T-helper 22 cell (primary cell): ENCODE measurements at places on chromosomes 12 and 14.

GRCh38 chr14:66575939-66576338 is 68.0 kb downstream of the GPHN start:
- no peak for DNase-seq

DNA sequence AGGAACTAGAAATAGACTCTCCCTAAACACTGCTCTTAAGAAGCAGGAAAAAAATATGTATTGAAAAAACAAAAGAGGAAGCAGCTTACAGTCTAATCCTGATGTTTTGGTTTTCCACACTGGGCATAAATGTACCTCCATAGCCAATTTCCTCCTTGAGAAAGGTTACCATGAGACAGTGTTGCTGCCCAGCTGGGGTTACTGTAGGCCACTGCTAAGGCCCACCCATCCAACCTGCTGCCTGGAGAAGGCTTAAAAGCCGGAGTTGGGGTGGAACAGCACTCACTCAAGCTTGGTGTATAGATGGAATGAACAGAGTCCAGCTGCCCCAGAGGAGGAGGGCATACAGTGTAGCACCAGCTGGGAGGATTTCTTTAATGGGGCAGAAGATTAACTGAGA is 41.1 kb downstream of the ERG28 start:
- no peak for DNase-seq

- DNase-seq: no peak
These were observed 91.8 kb upstream of the ATP2B1 start for GRCh38 chr12:89800435-89800834.

DNA sequence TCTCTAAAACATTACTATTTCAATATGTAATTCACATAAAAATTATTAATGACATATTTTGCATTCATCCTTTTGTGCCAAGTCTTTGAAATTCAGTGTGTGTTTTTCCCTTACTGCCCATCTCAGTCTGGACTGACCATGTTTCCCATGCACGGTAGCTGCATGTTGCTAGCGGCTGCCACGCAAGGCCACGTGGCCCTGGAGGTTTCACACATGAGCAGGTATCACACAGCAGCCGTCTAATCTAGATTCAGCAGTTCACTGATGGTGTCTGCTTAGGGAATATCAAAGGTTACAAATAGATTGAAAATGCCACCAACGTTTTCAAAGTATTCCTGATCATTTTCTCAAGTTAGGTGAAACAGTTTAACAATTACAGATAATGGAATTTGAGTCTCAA is 234.8 kb upstream of the FKBP4 start:
- no peak for DNase-seq

- no peak for DNase-seq
These were observed 75.1 kb upstream of the NUDT4 start for GRCh38 chr12:93302331-93303229.

DNA sequence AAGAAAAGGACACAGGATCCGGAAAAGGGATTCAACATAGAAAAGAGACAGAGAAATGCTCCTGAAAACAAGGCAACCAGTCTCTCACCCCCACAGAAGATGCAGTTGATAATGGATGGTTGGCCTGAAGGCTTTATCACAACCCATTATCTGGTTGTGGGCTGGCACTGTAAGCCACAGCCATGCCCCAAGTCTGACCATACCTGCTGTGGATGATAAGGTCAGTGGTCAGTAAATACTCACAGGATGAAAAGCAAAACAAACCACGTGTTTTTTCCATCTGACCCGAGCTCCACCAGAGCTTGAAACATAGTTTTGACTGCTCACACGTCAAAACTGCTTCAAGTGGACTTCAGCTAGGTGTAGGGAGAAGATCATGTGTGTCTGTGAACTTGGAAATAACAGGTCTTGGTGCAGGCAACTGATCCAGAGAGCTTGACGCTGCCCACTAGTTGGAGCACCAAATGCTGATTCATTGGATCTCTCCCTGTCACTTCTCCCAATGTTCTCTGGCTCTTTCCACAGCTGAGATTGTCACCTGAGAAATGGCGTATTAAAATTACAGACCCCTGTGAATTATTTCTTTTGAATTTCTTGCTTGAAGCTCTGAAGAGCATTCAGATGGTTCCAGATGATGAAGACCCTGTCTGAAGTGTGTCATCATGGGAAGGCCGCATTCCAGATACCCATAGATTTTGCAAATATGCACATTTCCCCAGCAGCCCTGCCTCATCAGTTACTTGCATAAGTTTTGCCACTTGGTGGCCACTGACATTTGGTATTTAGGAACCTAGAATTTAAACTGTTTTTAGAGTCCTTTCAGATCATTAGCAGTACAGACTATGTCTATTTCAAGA is 8.5 kb downstream of the TMEM233 start:
- DNase-seq: no peak

GRCh38 chr12:62660756-62661155 is 194.1 kb downstream of the MON2 start:
- DNase-seq: no peak

DNA sequence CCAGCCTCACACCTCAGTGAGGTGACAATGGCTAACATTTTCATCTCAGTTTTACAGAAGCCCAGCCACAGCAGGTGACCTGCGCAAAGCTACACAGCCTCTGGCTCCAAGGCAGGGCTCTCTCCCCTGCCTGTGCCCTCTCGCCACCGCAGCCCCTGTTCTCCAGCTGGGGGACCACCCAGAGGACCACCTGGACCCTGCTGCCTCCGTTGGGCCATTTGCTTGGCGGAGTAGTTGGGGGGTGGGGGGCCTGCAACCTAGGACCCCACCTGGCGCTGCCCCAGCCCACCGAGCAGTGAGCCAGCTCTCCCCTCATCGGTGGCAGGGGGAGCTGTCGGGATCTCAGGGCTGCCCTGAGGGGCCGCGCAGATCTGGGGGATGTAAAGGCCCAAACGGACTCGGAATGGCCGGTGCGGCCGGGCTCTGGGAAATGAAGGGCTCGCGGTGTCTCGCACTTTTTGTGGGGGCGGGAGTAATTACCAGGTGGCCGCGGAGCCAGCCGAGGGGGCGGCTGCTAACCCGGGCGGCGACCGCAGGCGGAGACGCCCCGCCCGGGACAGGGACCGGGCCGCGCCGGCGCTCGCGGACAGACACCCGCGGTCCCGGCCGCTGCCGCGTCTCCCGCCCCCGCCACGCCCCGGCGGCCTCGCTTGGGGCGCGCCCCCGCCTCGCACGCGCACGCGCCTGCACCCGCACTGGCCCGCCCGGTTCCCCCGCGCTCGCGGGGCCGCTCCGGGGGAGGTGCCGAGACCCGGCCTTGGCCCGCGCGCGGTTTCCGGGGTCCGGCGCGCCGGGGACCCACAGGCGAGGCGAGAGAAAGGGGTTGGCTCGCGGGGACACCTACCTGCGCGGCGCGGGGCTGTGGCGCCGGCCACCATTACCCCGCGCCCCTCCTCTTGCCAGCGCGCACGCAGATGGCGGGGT is 8.6 kb upstream of the GPR68 start:
- DNase-seq: no peak

DNA sequence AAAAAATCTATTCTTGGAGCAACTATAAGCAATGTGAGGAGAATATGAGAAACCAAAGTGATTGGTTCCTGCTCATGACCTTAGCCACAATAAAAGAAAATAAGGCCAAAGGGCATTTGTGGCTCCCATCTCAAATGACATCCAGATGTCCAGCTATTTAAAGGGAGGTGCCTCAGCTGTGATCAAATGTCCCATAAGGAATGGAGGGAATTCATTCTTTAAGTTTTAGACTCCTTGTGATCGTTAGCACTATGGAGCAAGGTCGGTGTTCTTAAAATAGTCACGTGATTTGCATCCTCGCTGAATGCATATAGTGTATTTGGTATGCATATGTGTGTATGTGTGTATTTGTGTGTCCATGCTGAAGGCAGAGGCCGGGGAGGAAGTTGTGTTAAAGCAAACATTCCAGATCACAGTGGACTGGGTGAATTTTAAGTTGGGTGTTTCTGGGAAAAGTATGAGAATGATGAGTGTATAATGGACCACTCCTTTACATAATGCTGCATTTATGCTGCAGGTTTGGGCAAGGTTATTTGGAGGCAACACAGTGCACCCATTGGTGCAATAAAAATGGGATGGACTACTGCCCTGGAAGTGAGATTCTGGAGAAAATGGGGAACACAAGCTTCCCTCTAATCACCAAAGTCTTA is 5.6 kb upstream of the E2F7 start:
- DNase-seq: no peak

- no peak for DNase-seq
These were observed 176.1 kb downstream of the BCAT1 start for GRCh38 chr12:24772813-24773212.

GRCh38 chr14:55074662-55075061 is 23.2 kb downstream of the MAPK1IP1L start:
- no peak for DNase-seq
